RPMI7951 (cell line): ENCODE measurements at places on chromosomes 1 and 21. TPM values are rescaled to one million over a fixed set of nuclear protein-coding genes. Genes with fewer than 3 reads are reported as not detected.

DNA sequence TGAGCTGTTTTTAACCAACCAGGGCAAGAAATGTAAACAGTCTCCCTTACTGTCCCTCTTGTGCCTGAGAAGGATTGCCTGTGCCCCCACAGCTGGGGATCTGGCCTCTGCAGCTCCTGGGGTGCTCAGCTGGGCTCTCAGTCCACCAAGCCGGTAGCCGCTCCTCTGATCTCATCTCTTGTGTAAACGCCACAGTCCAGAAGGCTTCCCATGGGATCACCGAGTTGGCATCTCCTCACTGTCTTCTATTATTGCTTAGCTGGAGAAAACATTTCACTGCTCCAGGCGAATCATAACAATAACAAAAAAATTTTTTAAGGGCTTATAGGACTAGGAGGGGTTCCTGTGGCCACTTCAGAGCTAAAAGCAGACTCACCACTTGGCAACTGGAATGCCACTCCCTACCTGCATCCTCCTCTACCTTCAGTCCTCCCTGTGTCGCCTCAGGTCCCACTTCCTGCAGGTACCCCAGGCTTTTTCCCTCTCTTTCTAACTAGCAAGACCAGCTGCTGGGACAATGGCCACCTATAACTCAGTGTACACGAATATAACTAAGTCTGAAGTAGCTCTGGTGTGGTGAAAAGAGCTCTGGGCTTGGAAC, 75.8 kb downstream of the ATP1A1 start:
- no peak for DNase-seq

DNA sequence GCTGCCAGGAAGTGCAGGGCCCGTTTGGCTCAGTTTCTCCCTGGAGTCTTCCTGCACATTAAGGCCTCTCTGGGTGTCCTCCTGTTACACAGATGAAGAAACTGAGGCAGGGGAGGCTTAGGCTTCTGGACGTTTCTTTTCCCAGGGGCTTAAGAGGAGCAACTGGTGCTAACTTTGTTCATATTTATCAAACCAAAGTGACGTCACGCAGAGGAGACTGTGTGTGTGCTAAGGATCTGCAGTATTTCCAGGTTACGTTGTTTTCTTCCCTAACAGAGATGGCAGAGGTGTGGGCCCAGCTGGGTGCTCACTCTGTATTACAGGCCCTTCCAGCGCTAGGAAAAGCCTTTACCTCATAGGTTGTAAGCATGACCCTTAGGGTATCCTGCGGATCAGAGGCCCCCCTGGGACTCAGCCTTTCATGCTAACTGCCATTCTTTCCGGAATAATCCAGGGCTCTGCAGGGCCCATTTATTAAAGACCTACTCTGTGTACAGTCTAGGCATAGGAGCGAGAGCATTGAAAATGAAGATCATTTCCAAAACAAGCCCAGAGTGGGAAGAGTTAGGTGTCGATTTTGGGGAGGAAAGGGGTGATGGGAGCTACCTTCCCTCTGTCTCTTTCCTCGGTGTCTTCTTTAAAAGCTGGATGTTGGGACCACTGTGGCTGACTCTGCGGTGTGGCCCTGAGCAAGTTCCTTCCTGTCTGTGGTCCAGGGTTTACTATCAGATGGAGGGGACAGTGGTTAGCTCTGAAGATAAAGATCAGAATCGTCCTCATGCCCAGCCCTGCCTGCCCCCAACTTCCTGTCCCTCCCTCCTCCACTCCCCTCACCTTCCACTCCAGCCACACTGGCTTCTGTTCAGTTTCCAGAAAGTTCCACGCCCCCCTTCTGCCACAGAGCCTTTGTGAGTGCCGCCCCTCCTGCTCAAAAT, 4.6 kb downstream of the AGTRAP start:
- peak; percentile 57 for DNase-seq

DNA sequence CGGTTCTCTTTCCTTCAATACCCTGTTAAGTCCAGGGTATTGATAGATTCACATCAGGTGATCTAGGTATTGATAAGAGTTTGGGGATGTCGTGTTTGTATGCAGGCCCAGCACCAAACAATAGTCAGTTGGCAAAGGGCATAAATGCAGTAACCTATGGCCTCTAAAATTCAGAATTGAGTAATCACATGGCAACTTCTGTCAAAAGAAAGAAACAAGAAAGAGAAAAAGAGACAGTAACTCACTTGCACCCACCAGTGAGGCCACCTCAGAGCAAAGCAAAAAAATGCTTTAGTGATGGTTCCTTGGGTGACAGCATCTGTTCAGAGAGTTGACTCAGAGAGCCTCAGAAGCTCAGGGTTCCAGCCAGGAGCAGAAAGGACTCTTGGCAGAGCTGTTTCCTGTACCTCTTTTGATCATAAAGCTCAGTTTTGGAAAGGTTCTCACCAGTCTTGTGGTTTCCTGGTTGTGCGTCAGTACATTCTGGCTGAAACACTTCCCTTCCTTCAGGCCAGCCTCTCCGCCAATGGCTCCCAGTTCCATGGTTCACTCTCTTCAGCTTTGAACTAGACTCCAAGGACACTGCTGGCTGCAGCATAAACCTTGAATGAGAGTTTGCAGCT, 70.1 kb upstream of the GORAB start:
- peak; percentile 99 for DNase-seq

GRCh38 chr1:161173711-161174110, 3.6 kb downstream of the B4GALT3 start:
- DNase-seq = no peak

GRCh38 chr1:200891774-200892157, 2.9 kb upstream of the INAVA start:
- peak; percentile 29 for DNase-seq

HDGF gene
- 230 and 306 TPM in 2 replicates for total RNA-seq

- no peak for DNase-seq
These were observed 33.9 kb downstream of the SPSB1 start for GRCh38 chr1:9326596-9326995.

LEFTY1 gene
- total RNA-seq = not detected in 2 replicates

- no peak for DNase-seq
These were observed 390.1 kb downstream of the PRDM2 start for GRCh38 chr1:14090062-14090461.

GRCh38 chr1:169105434-169106094, 926 bp upstream of the ATP1B1 start:
- DNase-seq = peak; percentile 72

HIVEP3 gene
- total RNA-seq = 4.1 and 5.4 TPM in 2 replicates

- DNase-seq = peak; percentile 55
These were observed 16.9 kb upstream of the GNG12 start for GRCh38 chr1:67850151-67850551.

- DNase-seq = no peak
These were observed 34.9 kb downstream of the WLS start for GRCh38 chr1:68197461-68197860.

- no peak for DNase-seq
These were observed 65.7 kb upstream of the APP start for GRCh38 chr21:26236281-26236680.

DNA sequence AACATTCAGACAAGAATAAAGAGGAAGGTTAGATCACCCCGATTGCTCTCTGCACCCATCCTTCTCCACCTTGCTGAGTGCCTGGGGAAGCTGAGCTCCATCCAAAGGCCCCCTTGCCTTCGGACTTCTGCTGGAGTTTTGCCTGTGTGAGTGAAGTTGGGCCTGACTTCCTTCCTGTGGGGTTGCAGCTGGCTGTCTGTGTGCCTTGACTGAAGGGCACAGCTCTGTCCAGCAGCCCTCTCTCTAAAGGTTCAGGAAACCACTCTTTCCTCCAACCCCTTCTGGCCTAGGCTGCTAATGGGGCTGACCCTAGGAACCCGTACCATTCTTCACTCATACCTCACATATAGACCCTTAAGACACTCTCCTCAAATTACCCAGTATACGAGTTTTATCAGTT, 173.4 kb upstream of the HMCN1 start:
- no peak for DNase-seq

GRCh38 chr1:110056776-110057175, 13.7 kb downstream of the ALX3 start:
- peak; percentile 81 for DNase-seq

GRCh38 chr1:198191117-198191516, 34.3 kb downstream of the NEK7 start:
- DNase-seq = no peak

DNA sequence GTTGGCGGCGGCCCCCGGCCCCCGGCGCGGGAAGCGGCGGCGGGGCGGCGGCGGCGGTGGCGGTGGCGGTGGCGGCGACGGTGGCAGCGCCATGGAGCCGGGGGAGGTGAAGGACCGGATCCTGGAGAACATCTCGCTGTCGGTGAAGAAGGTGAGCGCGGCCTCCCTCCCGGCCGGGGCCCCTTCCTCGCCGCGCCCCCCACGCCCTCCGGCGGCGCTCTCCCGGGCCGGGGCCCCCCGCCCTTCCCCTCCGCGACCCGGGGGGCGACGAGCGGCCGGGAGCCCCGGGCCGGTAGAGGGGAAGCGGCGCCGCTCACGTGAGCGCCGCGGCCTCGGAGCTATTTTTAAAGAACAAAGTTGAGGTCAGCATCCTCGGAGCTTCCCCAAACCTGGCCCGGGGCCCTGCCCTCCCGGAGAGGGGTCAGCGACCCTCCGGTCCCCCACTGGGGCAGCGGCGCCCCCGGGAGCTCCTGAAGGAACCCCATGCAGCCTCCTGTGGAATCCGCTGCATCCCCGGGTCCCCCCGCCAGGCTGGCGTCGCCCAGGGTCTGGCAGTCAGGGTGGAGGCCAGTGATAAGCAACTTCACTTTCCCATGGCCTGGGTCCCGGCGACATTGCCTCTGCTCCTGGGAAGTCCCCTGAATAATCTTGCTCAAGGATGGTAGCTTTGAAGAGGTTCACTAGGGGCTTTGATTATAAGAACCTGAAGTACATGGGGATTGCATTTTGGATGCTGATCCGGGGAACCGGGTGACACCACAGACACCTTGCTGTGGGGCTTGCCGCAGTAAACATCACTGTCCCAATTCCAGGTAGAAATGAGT, 560 bp downstream of the PLEKHM2 start:
- DNase-seq = peak; percentile 26

DNA sequence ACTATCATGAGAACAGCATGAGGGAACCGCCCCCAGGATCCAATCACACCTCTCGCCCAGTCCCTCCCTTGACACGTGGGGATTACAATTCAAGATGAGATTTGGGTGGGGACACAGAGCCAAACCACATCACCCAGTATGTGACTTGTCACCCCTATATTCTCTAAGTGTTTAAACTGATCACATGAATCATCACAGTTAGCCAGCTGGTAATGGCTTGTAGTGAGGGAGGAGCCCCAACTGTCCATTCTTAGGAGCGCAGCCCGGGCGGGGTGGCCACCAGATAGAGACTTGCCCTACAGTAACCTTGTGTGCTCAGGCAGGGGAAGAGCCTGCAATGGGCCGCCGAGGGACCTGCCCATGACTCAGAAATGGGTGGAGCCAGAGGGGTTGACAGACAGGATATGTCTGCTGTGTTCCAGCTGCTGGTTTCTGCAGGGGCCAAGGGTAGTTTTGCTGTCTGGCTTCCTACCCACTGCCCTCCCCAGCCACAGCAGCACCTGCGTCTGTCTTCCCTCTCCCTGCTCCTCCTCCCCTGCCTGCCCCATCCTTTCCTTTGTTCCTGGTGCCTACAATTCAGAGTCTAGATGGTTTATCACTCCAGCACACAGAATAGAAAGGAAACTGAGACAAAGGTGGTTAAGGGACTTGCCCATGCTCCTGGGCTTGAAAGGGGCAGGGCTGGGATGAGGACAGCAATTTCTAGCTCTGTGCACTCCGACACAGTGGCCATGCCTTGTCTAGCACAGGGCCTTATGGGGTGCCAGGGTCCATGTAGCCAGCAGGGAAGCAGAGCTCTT, 9.2 kb downstream of the ABCG1 start:
- DNase-seq = peak; percentile 72

GRIK1 gene
- total RNA-seq = not detected in 2 replicates

KCNAB2 gene
- total RNA-seq = 4.0 and 5.5 TPM in 2 replicates

PER3 gene
- 11.8 and 14.9 TPM in 2 replicates for total RNA-seq

DNA sequence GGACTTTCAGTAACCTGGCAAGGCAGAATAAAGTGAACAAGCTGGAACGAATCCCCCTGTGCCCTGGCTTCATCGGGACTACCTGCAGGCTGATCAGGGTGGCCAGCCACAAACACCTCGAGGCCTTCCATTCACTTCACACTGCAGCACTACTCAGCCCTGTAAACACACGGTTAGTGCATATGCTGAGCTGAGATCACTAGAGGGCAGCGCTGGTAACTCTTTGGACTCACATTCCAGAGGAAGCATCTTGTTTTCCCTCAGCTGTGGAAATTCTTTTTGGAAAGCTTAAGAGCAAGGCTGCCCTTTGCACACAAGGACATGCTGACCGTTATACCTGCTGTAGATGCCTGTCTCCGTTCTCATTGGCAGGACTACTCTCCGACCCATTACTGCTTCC, 32.1 kb downstream of the PCSK9 start:
- peak; percentile 45 for DNase-seq

DNA sequence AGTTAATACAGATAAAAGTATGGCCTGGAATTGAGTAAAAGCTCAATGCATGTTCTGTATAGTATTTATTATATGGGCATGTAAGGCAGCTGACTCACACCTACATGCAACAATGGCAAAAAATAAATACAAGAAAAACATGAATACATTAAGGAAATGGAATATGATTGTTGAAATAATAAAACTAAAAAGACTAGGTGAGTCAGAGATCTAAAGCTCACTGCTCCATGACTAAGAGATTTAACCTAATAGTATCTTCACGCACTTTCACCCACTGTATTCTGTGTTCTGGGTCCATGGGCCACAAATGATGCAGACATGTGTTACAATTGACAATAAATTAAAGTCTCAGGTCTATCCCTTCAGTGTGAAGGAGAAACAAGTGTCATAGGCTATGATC, 607.0 kb downstream of the AGBL4 start:
- DNase-seq = no peak

DNA sequence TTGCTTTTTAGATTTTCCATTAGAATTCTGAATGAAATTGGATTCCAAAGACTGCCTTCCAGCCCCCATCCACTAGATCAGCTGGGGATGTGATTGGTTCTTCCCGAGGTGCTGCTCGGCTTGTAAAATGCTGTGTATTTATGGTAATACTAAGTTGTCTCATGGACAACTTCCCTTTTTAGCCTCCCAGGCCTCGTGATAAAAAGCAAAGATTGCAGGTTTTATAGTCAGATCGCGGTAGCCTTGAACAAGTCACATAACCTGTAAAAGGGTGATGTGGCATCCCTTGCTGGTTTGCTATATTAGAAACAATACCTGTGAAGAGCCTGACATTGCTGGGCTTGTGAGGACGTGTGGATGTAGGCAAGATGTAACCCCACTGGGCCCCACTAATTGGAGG, 10.4 kb downstream of the MUL1 start:
- no peak for DNase-seq

- DNase-seq = no peak
These were observed 32.8 kb upstream of the AJAP1 start for GRCh38 chr1:4621646-4622045.

- DNase-seq = peak; percentile 75
These were observed 6.9 kb upstream of the GPR153 start for GRCh38 chr1:6267686-6268322.

DNA sequence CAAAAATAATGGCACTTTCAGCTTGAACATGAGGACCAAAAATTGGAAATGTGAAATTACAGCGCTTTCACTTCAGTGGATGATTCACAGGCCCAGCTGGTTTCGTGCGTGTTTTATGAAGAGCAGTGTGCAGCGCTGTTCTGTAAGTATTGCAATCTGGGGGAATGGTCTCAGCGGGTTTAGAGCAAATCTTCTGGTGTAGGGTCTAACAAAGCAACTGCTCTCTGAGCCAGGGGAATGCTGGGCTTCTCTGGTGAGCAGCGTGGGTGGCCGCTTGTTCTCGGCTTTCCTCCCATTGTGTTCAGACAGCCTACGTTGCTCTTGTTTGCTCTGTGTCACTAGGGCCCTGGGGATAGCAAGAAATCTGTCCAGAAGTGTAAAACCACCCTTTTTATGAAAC, 42.4 kb upstream of the GADD45A start:
- DNase-seq = no peak

- no peak for DNase-seq
These were observed 751.3 kb upstream of the NEGR1 start for GRCh38 chr1:73033640-73034039.
